Stimulated activated CD8-positive, alpha-beta memory T cell treated with anti-CD3 and anti-CD28 coated beads, Interleukin-4, amount 100 ng/mL, for 1 hour (primary cell): ENCODE measurements at places on chromosomes 7 and 10.

DNA sequence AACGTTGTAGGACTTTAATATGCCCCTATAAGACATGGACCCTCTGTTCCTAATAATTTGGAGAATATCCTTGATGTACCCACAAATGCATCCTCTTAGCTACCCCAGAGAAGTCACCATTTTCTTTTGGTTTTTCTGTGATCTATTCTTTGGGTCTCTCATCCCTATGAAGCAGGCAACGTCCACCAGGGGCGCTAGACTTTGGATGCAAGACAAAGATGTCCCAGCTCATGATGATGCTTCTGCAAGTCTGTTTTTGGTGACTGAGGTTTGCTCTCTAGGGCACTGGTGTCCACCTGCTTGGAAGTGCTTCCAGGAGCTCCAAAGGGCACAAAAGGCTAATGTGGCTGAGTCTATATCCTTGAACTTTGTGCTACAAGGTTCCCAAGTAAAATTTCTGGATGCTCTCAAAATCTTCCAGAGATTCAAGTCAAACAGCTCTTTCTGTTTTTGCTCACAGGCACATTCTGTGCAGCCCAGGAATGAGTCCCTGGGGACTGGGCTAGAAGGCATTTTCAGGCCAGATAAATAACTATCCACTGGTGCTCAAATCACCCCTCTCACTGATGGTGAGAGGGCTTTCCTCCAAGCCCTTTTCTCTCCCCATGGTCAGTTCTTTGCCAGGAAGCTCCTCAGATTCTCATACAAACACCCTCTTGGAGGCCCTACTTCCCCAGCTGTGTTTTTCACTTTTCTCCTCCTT, 166.4 kb downstream of the C7orf25 start:
- DNase-seq, result no peak

GRCh38 chr10:108612485-108612884, 1310.8 kb downstream of the XPNPEP1 start:
- no peak for DNase-seq

DNA sequence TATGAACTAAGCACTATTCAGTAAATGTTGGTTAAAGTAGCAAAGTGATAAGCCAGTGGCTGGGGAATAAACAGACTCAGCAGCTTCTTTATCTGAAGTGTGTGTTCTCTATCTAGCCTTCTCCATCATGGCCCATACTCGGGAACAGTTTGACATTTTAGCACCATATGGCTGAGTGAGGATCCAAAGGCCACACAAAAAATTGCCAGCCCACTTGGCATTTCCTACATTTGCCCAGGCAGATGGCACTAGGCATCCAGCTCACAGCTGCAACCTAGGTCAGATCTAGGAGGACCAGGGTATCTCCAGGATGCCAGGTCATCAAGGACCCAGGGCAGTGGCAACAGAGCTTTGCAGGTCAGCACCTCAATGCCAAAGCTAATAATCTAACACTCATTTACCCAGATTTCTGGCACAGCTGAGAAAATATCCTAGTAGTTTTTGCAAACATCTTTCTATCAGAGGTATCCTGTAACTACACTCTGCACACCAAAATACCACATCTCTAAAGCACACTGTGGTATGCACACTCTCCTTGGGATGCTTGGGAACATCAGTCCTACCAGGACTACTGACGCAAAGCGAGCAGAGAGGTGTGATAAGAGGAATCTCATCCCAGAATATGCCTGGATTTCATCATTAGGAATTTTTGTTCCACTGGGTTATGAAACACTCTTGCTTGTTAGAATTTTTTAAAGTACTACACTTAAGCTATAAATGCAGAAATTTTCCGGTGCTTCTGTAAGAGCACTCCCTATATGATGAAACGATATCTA, 61.7 kb downstream of the DOCK4 start:
- no peak for DNase-seq

DNA sequence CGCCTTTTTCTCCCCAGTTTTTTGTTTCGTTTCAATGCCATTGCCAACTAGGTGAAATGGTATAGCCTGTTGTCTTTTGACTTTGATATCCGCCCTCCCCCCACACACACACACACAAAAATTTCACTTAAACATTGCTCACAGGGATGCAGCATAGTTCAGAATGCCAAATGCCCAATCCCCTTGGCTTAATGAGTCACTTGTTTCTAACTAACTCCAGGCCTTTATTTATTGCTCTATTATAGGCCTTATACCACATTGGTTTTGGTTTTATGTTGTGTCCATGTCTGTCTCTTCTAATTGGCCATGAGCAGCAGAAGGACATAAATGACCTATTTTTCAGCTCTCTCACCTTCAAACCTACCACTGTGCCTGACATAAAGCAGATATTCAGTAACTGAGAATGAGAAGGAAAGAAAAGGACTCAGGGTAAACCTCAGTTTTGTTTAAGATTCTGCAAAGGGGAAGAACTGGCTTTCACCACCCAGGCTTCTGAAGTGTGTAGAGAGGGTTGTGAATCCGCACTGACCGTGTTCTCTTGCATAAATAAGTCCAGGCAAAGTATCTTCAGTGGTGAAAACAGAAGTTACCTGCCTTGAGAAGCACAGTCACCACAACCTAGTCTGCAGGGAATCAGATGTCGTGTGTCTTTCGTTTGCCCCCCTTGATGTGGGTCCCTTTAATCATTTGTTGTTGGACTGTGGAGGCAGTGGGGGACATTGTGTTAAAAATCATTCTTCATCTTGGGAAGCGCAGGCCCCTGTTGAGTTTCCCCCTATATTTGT, 139.8 kb downstream of the CELF2 start:
- no peak for DNase-seq

- no peak for DNase-seq
These were observed 152.1 kb downstream of the SNX10 start for GRCh38 chr7:26443751-26444150.

GRCh38 chr7:66627151-66627681, 1.5 kb upstream of the KCTD7 start:
- no peak for DNase-seq

DNA sequence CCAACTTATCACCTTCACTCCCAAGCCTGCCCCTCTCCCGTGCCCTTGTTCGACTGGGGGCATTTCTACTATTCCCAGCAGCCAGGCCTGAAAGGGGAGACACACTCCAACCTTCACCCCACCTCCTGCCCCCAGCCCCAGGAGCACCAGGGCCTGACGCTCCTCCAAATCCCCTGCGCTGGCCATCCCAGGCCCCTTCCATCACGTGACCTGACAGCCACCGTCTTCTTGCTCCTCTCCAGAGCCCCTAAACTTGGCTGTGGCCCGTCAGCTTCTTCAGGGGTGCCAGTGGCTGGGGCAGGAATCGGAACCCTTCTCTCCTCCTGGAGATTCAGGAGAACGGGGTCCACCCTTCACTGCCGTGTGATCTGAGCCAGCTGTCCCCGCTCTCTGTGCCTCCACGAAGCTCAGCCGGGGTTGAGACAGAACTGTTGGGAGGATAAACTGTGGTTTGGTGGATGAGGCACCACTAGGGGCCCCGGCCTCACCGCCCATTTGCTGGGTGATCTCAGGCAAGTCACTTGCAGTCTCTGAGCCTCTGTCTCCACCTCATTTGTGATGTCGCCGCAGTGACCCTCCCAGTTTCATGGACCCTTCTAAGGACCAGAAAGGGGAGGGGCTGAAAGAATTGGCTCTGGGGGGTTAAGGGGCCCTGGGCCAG, 91.0 kb downstream of the MYL10 start:
- no peak for DNase-seq

DNA sequence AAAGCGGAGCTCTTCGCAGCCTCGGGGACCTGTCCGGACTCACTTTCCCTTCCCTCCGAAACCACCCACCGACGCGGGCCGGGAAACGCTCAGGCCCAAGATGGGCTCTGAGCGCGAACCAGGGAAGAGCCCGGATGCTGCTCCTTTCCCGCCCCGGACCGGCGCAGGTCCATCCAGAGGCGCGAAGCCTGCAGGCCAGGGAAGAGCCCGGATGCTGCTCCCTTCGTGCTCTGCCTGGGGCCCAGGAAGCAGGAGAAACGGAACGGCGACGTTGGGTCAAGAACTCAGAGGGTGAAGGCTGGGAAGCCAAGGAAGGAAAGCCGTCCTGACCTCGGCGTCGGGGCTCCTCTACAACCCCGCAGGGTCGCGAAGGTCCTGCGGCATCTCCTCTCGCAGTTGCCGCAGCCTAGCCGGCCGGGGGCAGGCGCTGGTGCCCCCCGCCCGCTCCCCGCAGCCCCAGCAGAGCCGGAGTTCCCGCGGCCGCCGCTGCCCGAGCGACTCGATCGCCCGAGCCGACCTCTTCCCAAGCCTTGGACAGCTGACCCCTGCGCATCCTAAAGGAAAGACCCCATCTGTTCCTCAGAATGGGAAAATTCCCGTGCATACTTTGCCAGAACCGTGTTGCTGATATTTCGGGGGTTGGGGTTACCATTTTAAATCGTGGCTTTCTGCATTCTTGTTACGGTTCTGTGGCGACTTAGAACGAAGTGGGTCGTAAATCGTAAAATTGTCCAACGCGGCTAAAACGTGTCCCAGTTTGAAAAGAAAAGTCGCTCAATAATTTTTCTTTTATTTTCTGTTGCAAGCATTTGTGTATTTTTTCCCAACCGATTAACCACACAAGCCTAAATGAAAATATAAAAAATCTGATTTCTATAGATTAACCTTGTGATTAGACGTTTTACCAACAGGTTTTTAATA, 7.5 kb downstream of the HOXA1 start:
- no peak for DNase-seq

DNA sequence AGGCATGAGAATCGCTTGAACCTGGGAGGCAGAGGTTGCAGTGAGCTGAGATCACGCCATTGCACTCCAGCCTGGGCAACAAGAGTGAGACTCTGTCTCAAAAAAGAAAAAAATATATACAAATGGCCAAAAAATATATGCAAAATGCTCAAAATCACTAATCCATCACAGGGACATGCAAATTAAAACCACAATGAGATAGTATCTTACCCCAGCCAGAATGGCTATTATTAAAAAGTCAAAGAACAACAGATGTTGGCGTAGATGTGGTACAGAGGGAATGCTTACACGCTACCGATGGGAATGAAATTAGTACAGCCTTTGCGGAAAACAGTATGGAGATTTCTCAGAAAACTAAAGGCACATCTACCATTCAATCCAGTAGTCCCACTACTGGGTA, 17.4 kb downstream of the SNX8 start:
- DNase-seq, result no peak

DNA sequence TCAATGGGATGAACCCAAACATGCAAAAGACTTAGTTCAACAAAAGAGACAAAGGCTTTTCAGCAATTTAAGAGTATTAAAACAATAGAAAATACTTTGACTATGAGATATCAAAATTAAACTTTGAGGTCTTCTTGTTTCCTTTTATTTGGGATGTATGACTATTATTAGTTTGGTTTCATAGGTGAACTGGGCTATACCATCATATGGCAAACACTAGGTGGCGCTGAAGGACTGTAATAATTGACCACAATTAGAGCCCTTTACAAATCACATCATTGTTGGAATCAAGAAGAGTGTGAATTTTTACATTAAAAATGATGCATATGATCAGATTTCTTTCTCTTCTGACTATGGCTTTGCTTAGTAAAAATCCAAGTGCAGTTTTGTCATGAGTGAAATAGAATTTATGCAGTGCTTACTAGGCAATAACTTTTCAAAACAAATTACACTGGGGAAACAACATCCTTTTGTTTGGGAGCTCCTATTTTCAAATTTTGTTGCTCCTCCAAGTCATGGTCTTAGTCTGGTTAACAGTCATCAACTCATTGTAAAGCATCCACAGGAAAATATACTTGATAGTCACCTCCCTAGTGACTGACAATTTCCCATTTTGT, 14.7 kb upstream of the NXPH1 start:
- peak; percentile 5 for DNase-seq

GRCh38 chr10:94178475-94179253, 184.1 kb downstream of the NOC3L start:
- no peak for DNase-seq

DNA sequence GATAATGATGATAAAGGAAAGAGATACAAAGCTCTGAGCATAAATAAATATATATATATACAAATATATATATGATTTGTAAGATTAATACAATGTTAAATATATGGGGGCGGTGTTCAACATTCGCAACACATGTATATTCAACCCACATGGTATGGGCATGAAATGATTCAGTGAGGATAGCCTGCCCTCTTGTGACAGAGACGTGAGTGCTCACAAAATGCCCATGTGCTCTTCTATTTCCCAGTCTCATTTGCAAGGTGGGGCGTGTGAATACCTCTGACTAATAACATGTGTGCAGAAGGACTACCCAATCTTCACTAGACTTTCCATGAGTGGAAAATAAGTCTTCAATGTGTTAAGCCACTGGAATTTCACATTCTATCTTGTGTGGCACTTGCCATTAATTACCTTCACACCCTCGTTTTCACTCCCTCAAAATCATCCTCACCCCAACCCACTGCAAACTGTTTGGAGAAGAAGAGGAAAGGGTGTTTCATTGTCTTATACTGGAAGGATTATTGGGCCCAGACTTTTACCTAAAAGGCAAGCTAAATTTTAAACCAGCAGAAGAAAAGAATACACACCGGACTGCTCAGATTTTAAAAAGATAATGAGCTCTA, 26.9 kb downstream of the ASAH2 start:
- no peak for DNase-seq

GRCh38 chr7:130479716-130480400, 12.0 kb upstream of the MEST start:
- DNase-seq, result no peak

GRCh38 chr10:96017191-96017687, 26.1 kb upstream of the CCNJ start:
- no peak for DNase-seq

GRCh38 chr10:6530211-6530840, 49.8 kb downstream of the PRKCQ start:
- DNase-seq, result peak; percentile 38

- DNase-seq, result no peak
These were observed 1163.4 kb downstream of the CNTNAP2 start for GRCh38 chr7:147279964-147280374.

DNA sequence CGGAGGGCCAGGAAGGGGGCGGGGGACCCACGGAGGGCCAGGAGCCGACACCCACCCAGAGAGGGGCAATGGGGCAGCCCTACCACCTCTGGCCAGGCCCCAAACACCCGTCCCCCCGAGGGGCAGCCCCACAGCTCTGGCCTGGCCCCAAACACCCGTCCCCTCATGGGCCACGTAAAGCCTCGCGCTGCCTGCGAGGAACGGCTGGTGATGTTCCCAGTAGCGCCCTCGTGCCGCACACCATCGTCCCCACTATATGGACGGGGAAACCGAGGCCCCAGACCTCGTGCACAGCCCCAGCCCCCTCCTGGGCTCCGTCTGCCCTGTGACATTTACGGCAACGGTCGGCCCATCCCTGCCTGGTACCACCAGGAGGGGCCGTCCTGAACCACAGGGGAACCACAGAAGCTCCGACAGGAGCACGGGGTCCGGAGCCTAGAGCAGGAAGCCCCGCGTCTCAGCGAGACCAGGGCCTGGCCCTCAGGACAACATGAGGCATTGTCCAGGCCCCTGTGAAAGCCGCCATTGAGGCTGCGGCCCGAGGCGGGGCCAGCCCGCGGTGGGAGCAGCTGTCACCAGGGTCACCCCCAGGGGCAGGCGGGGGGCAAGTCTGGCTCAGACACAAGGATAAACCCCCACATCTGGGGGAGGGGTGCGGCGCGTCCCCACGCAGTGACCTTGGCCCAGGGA, 35.6 kb downstream of the GET4 start:
- DNase-seq, result no peak
